ENCODE measurements at places on chromosomes 16 and 17.

DNA sequence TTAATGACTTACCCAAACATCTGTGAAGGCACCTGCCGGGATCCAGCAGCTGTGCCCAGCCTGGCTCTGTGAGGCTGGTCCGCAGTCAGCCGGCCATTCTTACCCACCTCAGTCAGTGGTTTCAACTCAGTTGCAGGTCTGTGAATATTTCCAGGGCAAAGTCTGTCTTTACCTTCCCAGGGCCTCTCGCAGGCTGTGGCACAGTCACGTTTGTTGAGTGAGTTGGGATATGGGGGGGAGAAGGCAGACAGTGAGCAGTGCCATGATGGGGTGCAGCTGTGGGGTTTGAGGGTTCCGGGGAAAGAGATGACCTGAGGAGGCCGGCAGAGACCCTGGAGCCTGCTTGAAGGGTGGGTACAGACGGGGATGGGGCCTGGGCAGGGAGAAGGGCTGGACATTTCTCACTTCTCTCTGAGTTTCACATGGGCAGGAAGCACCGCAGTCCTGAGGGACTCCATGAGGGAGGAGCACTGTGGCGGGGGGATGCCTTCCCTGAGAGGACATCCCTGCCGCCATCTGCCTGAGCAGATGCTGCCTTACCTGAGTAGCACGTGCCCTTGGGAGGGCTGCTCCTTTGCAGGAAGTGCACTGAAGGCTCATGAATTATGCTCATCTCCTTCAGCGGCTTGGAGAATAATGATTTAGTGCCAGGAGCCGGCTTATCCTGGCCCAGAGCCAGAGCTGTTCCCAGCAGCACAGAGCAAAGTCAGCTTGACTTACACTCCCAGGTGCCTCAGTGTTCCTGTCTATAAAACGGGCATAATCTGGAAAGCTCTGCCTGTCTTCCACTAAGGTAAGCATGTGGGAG lies 48.1 kb downstream of the KSR1 start:
- DNase-seq: no peak

DNA sequence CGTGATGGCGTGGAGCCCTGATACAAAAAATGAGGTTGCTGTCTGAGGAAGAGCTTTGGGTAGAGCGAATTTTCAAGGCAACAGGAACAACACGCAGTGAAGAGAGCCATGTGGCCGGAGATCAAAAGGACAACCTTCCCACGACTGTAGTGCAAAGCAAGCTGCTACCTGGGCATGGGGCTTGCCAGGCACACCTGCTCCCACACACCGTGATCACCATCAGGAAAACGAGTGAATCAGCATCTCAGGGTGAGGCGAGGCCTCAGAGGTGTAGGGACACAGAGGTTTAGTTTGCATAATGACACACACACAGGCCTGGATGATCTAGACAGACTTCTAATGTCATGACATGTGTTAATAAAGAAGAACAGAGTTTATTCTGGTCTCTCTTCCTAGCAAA lies 65.7 kb downstream of the PARN start:
- no peak for DNase-seq

DNA sequence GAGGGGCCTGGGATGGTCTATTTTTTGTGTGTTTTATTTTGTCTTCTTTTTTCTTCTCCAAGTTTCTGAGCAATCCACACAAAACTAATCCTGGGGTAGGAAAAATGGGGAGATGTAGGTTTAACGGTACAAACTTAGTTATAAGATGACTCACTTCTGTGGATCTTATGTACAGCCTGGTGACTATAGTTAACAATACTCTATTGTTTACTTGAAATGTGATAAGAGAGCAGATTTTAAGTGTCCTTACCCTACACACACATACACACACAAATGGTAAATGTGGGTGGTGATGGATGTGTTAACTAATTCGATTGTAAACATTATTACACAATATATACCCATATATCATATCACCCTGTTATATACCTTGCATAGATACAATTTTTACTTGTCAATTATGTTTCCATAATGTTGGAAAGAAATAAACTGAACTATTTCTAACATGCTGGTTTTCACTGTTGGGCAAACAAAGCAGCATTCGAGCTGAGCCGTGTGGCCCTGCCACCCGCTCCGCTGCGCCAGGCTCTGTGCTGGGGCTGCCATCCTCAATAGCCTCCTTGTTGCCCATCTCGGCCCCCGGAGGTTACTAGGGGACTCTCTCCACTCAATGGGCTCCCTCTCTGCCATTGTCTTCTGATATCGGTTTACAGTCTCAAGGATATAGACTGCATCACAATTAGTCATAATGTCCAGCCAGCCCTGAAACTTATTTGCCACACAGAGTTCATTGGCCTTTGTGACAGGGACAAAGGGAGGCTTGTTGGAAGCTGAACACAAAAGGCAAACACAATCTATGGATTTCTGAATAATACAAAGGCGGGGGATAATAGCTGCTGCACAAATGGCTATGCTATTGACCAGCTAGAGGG lies 380.3 kb upstream of the MAF start:
- DNase-seq: no peak

DNA sequence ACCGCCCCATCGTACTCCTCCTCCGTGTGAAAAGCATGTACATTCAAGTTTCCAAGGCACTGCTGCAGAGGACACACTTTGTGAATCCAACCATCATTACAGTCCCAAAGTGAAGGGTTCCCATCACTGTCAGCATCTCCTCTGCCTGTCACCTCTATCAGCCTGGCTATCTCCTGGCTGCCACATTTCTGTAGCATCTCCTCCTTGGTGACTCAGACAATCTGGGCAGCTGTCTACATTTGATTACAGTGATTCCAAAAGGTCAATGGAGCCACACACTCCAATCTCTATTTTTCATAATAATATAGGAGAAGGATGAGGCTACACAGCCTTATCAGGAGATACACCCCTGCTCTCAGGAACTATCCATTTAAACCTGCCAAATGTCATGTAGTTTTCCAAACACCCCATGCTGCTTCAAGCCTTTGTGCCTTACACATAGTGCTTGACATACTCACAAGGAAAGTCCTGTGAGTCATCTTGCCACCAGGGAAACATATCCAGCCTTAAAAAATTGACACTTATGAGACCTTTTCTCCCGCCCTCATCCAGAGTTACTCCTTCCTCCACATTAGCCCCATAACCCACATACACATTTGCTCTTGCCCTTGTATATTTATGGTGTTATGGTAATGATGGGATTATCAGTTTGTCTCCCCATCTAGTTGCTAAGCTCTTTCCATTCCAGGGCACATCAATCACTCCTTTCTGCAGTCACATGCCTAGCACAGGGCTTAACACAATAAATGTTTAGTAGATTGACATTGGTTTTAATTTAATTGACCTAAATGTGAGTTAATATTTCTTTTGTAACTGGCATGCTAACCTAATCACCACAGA lies 250.1 kb upstream of the CDH5 start:
- DNase-seq: no peak

DNA sequence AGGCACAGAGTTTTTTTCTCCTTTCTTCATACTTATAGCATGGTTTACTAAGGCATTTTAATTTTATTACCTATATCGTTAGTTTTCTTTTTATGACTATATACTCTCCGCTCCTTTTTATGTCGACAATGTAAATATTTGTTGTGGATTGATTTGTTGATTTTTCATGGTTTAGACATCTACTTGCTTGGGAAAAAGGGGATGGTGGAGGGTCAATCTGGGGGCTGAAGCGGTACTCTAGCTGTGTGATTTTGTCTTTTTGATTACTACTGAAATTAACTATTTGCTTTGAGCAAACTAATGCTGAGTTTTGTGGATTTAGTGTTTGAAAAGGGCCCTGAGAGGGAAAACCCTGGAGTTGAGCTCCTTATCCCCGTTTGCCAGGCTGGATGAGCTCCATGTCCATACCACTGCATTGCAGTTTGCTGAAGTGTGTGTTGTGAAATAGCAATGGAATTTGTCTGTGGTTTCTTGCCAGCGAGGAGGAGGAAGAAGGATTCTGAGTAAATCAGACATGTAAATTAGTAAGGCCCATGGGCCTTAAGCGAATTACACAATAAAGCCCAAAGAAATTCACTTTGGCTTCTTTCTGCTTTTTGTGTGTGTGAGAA lies 72.0 kb downstream of the FTO start:
- DNase-seq: no peak

DNA sequence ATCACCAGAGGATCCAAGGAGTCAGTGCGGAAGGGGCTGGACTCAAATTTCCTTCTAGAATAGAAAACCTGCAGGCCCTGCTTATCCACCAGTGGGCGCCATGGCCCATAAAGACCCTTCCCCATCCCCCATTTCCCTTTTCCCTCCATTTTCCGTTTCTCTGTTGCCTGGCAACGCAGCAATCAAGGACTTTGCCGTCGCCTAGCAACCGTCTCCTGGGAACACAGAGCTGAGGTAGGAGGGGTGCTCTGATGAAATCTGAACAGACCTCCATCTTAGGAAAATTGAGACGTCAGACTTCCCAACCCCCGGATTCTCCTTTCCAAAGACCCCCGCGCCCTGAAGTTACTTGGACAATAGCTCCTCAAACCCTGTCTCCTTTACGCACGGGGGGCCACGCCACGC lies 5.7 kb downstream of the DLG4 start:
- no peak for DNase-seq

- no peak for DNase-seq
Observed at GRCh38 chr17:77832180-77832560, 126.3 kb upstream of the TNRC6C start.

GRCh38 chr17:63246344-63246743 lies 199.8 kb downstream of the CYB561 start:
- no peak for DNase-seq

- DNase-seq: no peak
Observed at GRCh38 chr17:75975757-75976174, 3.2 kb downstream of the ACOX1 start.

DNA sequence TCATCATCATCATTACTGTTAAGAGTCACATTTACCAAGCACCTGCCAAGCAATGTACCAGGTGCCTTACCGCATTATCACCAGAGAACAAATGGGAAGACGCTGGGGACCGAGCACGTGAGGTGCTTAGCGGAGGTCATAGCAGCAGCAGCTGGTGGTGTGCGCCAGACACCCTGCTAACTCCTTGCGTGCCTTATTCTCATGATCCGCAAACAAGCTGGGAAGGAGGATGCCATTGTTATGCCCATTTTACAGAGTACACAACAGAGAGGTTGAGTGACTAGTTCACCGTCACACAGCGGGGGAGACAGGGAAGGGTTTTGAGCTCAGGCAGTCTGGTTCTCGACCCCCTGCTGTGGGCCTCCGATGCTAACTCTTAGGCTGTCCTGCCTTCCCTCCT lies 7.3 kb downstream of the ATP2A3 start:
- no peak for DNase-seq

DNA sequence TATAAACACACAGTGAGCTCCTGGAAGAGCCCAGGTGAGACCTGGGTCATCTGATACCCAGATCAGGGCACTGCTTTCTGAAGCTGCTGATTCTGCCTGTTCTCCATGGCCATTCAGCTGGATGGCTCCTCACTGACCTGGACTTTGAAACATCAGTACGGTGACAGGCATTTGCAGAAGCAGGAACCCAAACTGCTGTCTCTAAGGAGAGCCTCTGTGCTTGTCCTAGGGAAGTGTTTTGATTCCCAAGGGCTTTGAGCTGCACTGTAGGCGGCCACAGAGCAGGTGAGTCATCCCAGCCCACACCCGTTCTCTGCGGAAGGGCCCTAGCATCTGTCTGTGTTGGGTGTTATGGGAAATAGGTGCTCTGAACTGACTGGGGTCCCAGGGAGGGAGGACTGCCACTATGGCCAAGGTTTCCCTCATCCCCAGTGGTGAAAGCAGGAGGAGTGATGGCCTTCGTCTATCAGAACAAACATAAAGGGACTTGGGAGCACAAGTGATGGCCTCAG lies 60.7 kb upstream of the ADCY9 start:
- DNase-seq: no peak

- DNase-seq: no peak
Observed at GRCh38 chr16:75287708-75288107, 36.3 kb upstream of the BCAR1 start.

DNA sequence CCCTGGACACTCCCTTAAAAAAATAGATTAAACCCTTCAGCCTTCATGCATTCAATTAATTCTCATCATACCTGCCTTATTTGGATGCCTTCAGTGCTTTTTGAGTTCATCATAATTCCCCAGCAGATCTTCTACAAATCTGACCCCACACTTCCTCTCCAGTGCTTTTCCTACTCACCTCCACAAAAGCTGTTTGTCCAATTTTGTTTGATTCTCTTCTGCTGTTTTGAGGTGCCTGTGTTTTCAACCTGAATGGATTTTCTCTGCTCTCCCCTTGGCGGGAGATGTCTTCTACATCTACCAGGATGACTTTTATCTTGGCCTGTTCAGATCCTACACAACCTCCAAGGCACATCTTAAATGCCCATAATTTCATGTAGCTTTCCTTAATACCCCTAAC lies 112.7 kb downstream of the TOX3 start:
- DNase-seq: no peak

GRCh38 chr17:50944054-50944901 lies 78.1 kb upstream of the TOB1 start:
- no peak for DNase-seq

DNA sequence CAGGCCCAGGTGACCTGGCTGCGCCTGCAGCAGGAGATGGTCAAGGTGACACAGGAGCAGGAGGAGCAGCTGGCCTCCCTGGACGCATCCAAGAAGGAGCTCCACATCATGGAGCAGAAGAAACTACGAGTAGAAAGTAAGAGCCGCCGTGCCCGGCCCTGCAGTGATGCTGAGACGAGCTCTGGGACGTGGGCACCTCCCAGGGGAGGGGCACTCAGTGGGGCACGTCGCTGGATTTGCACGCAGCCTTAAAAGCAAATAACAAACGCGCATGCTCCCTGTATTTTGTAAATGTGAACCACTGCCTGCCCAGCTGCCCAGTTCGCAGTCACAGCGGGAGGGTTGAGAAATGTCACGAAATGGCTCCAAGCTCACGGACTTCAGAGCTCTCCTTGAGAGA lies 15.3 kb upstream of the GAA start:
- DNase-seq: no peak

DNA sequence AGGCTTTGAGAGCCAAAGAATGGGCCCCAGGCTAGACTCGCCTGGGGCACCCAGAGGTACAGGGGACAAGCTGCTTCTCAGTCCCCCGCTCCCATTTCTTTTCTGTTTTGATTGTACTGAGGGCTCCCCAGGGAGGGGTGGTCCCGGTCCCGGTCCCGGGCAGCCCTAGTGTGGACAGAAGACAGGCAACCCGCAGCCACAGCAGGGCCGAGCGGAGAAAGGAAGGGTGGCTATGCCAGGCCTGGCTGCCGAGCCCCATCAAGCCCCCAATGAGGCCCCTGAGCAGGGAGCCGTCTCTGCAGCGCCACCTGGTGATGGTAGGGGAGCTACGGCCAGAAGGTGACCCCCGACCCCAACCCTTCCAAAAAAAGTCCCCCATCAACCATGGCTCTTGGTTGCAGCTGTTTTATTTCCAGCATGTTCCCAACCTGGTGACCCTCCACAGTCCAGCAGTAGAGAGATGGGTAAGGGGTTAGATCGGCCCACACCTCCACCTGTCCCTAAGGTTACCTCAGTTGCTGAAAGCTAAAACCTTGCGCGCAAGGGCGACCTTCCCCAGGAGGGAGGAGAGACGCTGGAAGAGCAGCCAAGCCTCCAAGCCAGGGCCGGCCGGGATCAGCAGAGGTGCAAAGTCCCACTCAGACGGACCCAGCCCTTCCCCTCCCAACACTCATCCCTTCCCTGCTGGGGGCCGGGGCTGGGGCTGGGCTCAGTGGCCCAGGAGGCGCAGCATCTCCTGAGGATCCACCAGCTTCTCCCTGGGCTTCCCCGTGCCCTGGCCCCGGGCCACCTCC lies 2.6 kb upstream of the GRIN2C start:
- no peak for DNase-seq

Measured in GM12864 (cell line).